Activated T-cell treated with anti-CD3 and anti-CD28 coated beads, Interleukin-2, amount 50 U/mL, for 24 hours (primary cell): ENCODE measurements at places on chromosomes 3 and 15.

DNA sequence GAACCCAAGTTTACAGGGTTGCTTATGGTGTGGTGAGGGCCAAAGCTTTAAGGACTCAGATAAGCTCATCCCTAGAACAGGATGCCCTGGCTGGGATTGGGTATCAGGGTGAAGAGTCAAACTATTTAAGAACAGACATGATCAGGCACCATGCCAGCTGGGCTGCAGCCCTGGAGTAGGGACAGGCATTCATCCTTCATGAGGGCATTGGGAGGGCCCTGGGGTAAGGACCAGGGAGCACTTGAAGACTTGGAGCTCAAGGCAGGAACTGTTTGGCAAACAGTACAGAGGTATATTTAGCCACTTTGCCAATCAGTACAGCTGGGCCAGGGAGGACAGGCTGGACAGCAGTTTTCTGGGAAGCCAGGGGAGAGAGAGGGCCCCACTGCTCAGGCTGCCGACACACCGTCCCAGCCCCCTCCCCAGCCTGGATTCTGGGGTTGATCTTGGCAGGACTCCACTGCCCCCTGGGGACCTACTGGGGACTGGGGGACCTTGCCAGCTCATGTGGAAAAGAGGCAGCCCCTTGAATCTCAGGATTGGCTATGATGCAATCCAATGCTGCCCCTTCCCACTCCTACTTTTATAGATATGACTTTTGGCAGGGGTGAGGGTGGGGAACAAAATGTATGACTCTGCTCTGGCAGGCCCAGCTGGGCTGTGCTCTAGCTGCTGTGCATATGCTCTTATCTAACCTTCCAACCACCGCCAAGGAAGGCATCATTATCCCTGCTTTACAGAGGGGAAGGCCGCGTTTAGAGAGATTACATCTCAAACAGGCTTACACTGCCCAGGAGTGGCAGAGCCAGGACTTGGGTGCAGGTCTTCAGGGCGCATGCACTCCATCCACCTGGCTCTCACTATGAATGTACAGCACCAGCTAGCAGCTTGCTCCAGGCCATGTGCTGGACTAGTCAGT, 2.3 kb downstream of the PLA2G4E start:
- no peak for DNase-seq

GRCh38 chr3:113607219-113607596, 74.9 kb downstream of the SIDT1 start:
- no peak for DNase-seq

DNA sequence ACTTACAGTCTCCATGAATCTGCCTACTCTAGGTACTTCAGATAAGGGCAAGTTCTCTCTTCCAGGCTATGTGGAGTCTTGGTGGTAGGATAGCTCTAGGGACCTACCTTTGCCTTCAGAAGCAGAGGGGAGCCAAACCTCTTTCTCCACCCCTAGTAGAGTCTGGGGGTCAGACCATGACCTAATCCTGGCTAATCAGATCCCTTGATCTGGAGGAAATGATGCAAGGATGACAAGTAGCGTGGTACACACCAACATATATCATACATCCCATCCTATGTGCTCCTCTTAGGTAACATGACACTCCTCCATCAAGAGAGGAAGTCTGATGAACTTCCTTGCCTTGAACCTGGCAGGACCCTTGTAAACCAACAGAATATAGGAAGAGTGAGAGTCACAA, 15.4 kb upstream of the PLA2G4F start:
- no peak for DNase-seq

DNA sequence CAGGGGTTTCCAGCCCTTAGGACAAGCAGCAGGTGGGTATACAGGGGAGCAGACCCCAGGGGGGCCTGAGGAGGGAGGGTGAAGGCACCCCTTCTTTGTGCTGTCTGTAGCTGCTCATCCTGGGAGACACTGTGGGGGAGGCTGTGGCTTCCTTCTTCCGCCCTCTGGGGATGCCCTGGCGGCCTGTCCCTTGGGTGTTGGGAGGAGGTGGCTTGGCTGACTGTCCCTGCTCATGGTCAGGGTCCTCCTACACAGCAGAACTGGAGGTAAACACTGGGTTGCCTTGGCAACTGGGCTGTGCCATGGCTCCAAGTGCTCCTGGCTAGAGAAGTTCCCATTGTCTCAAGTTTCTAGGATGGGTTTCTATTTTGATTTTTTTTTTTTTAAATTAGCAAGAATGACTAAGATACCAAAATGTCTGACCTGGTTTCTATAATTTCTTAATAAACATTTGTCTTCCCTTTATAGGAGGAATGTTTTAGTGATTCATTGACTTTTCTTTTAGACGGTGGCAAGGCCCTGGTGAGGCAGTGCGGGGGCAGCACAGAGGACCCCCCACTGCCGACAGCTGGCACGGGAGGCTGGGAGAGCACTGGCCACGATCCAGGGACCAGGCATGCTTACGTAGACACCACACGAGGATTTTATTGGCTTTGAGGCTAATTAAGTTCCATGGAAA, 12.4 kb downstream of the KLF13 start:
- no peak for DNase-seq

DNA sequence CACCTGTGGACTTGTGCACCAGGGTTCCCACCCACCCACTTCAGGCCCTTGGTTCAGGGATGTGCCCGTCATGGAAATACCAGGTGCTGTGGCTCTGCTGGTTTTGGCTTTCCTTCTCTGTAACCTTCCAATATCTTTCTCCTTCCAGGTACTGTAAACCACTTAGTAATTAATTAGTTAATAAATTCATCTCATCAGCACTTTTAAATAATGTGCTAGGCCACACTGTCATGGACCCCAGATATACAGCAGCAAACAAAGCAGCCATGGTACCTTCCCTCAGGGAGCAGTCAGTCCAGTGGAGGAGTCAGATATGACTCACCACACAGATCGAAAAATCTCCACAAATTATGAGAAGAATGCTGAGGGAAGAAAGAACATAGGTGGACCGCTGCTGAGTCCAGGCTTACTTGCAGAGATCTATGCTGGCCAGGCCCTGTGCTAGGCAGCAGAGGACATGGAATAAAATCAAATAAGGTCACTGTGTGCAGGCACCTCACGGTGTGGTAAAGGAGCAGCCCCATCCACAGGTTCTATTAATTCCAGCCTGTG, 6.8 kb upstream of the GATA2 start:
- DNase-seq, result no peak

DNA sequence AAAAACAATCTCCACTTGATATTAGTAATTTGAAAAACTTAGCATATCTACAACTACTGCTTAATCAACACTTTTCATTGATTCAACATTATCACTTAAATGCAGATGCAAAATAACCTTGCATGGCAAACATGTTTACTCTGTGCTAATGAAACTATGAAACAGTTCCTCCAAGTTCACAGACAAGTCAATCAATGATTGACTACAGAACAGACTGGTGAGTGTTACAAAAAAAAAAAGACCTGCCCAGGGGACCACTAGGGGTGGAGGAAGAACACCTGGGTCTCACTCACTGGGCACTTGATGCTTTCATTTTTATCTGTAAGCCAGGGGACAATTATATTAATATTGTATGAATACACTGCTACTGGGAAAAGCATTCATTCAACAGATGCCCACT, 4.3 kb upstream of the NR2C2 start:
- DNase-seq, result no peak

- DNase-seq, result no peak
Observed at GRCh38 chr15:29516929-29517328, 247.3 kb upstream of the NSMCE3 start.

DNA sequence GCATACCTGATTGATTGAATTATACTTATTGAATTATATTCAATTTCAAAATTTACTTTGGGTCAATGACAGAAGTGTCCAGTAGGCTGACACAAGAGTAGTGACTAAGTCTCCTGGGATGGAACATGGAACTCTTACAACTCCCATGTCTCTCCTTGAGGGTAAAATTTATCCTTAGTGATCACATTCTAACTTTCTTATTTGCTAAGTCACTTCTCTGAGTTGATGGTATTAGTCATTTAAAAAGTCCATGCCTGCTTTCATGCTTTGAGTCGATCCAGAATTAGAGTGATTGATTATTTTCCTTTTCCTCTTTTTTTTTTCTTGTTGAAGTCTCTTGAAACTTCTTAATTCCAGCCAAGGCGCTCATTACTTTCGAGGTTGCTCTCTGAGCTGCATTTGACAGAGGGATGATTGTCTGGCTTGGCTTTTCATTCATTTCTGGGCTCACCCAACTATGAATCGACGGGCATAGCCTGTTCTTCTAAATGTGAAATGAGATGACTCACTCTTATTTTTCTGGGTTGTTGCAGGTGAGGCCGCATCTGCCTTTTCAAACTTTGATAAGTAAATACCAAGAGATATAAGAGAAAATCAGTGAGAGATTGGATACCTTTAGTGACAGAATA, 34.9 kb downstream of the LRRC3B start:
- no peak for DNase-seq

GRCh38 chr3:157103860-157104259, 56.1 kb downstream of the CCNL1 start:
- no peak for DNase-seq

- no peak for DNase-seq
Observed at GRCh38 chr3:120140098-120140742, 46.0 kb upstream of the GSK3B start.
